ENCODE measurements at places on chromosomes 4 and X. TPM values are rescaled to one million over a fixed set of nuclear protein-coding genes. Genes with fewer than 3 reads are reported as not detected.

TLR10 gene
- total RNA-seq: not detected

CT45A3 gene
- total RNA-seq: not detected

CD40LG gene
- total RNA-seq: not detected

RAI2 gene
- not detected for total RNA-seq

WAS gene
- 0.37 TPM for total RNA-seq

PITX2 gene
- total RNA-seq: 0.77 TPM

TXK gene
- not detected for total RNA-seq

TCEANC gene
- 4.0 TPM for total RNA-seq

FAM241A gene
- total RNA-seq: 8.2 TPM

SSX1 gene
- not detected for total RNA-seq

GRCh38 chrX:22803353-22803752 lies 196.4 kb upstream of the DDX53 start:
- no peaks in the 10 kb centered on the region for H3K36me3 ChIP-seq
- peaks cover 37% of the 10 kb centered on the region for H3K27me3 ChIP-seq
- no peak overlapping the region for H3K27ac ChIP-seq
- no peak for DNase-seq

- DNase-seq: no peak
- H3K27ac ChIP-seq: no peak overlapping the region
- no peaks in the 10 kb centered on the region for H3K36me3 ChIP-seq
- H3K4me1 ChIP-seq: no peaks in the 10 kb centered on the region
Measured at GRCh38 chrX:151725338-151725614, 9.3 kb upstream of the CNGA2 start.

GRCh38 chr4:8559524-8560264 lies 20.5 kb upstream of the GPR78 start:
- H3K36me3 ChIP-seq: no peaks in the 10 kb centered on the region
- H3K27ac ChIP-seq: no peak overlapping the region
- no peaks in the 10 kb centered on the region for H3K27me3 ChIP-seq
- peaks cover 7% of the 10 kb centered on the region for H3K4me1 ChIP-seq
- H3K4me3 ChIP-seq: no peak overlapping the region

DNA sequence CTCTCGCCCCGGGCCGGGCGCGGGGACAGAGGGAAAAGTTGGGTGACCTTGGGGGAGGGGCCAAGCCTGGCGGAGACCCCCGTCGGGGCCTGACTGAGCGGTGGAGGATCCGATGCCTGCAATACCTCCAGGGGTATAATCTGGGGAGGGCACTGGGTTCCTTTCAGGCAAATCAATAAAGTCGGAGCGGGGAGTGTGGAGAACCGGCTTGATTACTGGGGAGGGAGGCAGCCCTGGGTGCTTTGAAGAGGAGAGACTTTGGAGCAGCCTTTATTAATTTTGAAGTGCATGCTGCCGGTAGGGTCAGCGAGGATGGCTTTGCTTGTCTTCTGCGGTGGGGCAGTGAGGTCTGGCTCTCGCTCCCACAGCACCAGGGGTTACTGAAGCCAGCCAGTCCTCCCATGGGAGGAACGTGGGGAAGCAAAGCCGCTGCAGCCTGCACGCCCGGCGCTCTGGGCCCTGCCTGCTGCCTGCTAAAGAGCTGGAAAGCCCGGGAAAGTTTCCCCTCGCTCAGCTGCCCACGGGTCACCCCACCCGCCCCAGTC lies 403 bp upstream of the LGI2 start:
- H3K4me1 ChIP-seq: no peaks in the 10 kb centered on the region
- H3K27me3 ChIP-seq: peaks cover 65% of the 10 kb centered on the region
- no peak overlapping the region for H3K4me3 ChIP-seq
- H3K36me3 ChIP-seq: no peaks in the 10 kb centered on the region

DNA sequence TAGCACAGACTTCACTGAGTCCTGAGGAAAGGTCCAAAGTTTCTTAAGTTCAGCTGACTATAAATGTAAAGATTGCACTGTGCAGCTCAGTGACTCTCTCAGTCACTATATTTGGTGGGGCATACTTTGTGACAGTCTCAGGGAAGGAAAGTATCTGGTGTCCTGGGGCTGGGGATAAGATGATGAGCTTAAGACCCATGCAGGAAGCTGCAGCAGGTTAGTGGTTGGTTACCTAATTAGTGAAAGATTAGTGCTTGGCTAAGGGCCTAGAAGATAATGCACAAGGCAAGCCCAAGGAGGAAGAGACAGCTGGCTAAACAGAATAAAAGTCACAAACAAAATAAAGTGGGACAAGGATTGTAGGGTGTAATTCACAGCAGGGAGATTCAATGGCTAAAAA lies 25.4 kb upstream of the SLITRK4 start:
- H3K4me3 ChIP-seq: no peak overlapping the region
- H3K4me1 ChIP-seq: no peaks in the 10 kb centered on the region
- H3K27ac ChIP-seq: no peak overlapping the region
- no peak for DNase-seq

DNA sequence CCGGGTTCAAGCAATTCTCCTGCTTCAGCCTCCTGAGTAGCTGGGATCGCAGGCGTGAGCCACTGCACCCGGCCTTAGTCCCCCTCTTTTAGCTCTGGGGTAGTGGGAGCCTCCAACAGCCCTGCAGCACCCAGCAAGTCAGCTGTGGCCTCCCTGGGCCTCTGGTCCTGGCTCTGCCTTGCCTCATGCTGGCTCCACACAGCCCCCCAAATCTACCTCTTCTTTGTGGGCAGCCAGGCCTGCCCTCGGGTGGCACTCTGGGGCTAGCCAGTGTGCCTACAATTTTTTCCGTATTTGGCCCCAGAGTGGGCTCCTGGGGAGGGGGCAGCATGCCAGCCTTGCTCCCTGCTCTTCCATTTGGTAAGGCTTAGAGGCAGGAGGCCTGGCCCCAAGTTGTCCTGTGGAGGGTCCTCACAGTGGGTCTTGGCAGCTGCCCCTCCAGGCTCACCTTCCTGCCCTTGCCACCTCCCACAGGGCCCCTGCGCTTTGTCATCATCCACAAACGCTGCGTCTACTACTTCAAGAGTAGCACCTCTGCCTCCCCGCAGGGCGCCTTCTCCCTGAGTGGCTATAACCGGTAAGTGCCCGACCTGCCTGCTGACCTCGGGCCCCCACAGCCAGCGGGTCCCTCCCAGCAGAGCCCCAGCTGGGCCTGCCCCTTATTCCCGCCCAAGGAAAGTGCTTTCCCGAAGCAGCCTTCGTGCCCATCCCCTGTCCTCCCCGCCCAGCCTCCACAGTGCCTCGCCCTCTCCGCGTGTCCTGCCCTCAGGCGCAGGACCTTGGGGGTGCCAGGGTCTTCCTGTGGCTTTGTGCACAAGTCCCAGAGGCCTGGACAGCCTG lies 21.0 kb upstream of the ADD1 start:
- no peak overlapping the region for H3K4me3 ChIP-seq
- no peak overlapping the region for H3K27ac ChIP-seq
- H3K4me1 ChIP-seq: peaks cover 7% of the 10 kb centered on the region

DNA sequence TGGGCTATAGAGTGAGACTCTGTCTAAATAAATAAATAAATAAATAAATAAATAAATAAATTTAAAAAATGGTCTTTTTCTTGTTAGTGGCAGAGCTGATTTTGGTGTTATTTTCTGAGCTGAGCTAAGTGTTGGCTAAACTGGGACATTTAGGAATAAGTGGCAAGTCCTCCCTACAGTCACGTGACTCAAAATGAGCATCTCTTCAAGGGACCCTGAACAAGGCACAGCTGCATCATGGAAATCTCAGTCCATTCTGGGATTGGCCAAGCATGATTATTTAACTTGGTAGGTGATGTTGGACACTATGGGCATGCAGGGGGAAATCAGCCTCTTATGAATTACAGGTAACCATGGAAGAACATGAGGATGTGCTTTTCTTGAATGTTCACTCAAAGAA lies 42.0 kb downstream of the HAND2 start:
- no peak overlapping the region for H3K4me3 ChIP-seq
- peaks cover 8% of the 10 kb centered on the region for H3K4me1 ChIP-seq
- DNase-seq: no peak
- no peaks in the 10 kb centered on the region for H3K27me3 ChIP-seq

DNA sequence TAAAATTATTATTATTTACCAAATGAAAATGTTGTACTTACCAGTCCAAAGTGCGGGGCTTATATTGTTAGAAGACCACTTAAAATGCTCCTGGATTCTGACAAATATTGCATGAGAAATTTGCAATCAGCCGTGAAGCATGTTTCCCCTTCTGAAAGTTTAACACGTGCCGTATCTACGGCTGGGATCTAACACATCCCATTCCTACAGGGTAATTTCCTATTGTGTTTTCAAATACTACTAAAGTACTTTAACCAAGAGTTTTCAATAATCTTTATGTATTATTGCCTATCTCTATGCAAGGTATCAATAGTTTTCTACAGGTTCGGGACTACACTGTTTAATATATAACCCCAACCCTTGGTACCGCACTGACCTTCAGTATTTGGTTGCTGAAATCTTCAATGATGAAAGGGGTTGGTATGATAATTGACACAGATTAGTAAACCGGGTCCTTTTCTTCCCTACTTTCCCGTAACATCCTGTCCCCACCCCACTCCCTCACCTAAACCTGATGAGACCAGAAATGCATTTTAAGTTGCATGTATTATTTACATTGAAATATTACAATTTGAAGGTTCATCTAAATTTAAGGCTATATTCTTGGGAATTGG lies 795 bp upstream of the BRWD3 start:
- peaks cover under 1% of the 10 kb centered on the region for H3K4me1 ChIP-seq
- no peaks in the 10 kb centered on the region for H3K27me3 ChIP-seq
- H3K4me3 ChIP-seq: peak overlapping the region; percentile 85
- peak overlapping the region; percentile 79 for H3K27ac ChIP-seq
- peak; percentile 11 for DNase-seq

GRCh38 chrX:68683580-68683979 lies 36.1 kb downstream of the STARD8 start:
- no peak overlapping the region for H3K27ac ChIP-seq
- no peak for DNase-seq
- H3K4me3 ChIP-seq: no peak overlapping the region
- H3K36me3 ChIP-seq: no peaks in the 10 kb centered on the region

DNA sequence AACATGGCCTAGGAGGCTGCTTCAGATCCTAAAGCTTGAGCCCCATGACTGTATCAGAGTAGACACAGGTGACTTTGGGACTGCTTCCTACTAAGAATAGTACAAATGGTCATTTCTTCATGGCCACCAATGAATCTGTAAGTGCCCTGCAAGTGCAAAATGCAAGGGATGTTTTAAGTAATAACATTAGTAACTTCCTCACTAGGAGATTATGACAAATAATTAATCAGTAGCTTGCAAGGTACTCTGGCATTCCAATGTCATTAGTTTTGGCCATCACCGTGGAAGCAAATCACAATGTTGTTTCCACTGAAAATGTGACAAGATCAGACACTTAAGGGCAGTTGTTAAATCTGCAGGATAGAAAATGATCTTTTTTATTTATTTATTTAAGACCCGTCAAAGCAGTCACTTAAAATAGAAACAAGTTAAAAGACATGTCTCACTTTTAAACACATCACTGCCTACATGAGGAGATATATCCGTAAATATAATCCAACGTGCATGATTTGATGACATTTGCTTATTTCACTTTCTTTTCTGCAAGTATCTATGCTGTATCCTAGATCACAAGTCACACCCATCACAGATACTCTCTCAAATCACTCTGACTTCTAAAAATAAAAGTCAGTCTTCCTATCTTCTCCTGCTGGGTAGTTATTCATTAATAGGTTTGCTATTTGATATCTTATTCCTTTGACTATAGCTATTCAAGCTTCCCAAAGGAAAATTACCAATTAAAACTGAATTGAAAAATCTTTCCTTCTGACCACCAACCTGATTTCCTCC lies 400.6 kb downstream of the IL15 start:
- H3K27me3 ChIP-seq: no peaks in the 10 kb centered on the region
- H3K27ac ChIP-seq: no peak overlapping the region
- no peak overlapping the region for H3K4me3 ChIP-seq
- peaks cover 5% of the 10 kb centered on the region for H3K36me3 ChIP-seq

GRCh38 chr4:168421671-168422070 lies 58.6 kb downstream of the DDX60L start:
- peaks cover 12% of the 10 kb centered on the region for H3K4me1 ChIP-seq
- H3K4me3 ChIP-seq: peak overlapping the region; percentile 56
- H3K27me3 ChIP-seq: no peaks in the 10 kb centered on the region

DNA sequence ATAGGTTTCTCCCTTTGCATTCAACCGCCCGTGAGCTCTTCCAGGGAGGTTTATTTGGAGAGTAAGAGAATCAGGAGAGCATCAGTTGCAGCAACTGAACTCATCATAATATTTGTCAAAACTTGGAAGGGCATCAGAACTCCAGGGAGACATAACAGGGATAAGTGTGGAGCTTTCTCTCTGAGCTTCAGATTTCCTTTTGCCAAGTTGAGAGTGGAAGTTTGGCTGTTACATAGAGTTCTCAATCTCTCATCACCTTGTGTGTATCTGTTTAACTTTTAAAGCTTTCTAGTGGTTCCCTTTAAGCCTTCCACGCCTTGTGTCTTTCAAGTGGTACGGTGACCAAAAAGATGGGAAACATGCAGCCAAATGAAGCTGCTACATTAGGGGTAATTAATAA lies 18.8 kb downstream of the BMP3 start:
- DNase-seq: no peak
- H3K4me1 ChIP-seq: no peaks in the 10 kb centered on the region
- no peaks in the 10 kb centered on the region for H3K36me3 ChIP-seq
- no peak overlapping the region for H3K4me3 ChIP-seq

- DNase-seq: no peak
- H3K4me3 ChIP-seq: no peak overlapping the region
- peaks cover 22% of the 10 kb centered on the region for H3K4me1 ChIP-seq
- no peak overlapping the region for H3K27ac ChIP-seq
Measured at GRCh38 chr4:99642725-99643489, 14.7 kb downstream of the C4orf54 start.

DNA sequence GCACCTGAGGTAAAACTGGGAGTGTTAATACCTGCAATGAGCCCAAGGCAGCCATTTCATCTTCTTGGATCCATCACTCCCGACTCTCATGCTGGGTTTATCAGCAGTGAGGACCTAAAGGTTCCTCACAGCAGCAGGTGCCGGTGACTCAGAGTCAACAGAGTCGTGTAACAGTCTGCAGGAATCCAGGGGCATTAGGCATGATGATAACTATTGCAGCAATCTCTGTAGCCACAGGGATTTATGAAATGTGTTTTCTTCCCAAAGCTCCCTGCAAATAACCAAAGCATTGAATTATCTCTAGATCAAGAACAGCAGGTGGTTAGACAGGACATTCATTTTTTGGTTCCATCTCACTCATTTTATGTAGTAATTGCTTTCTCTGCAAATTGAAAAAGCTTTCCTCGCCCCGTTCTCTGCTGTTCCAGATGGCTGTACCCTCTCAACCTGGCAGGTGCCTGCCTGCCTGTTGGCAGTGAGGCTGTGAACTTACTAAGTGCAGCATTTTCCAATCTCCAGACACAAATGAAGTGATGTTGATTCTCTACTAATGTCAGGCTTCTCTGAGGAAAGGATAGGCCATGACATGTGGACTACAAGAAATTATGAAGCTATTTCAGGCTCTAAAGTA lies 48.1 kb upstream of the TSPAN7 start:
- DNase-seq: peak; percentile 28
- no peak overlapping the region for H3K27ac ChIP-seq
- no peak overlapping the region for H3K4me3 ChIP-seq
- H3K27me3 ChIP-seq: peaks cover 41% of the 10 kb centered on the region
- H3K36me3 ChIP-seq: no peaks in the 10 kb centered on the region
- H3K4me1 ChIP-seq: no peaks in the 10 kb centered on the region

Measured in MCF 10A (cell line).